ENCODE measurements at places on chromosomes 7 and 10.

GRCh38 chr10:5364890-5365338 is at the start of gene UCN3:
UCN3 (plus strand) TSS chr10:5364966; CDS start chr10:5373721, 8,755 bp downstream.
- DNase-seq = no peak

- no peak for DNase-seq
Observed at GRCh38 chr10:110919971-110920881, 822 bp downstream of the SHOC2 start.

DNA sequence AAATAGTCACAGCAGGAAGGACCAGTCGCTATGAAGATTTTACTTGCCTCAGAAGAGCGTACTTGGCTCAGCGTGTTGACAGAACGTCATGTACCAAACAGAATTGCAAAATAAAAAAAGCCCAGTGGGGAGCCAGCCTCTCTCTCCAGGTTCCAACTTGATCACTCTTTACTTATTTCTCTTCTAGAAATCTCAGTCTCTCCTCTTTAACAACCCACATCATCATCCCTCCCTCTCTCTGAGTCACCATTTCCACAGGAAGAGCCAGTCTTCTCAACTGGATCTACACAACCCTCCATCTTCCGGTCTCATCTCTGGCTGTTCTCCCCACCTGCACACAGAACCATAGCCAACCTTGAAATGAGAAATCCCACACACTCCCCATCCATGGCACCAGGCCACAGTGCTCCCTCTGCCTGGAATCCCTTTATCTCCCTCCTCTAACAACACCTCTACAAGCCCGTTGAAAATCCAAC is 718.3 kb downstream of the GRID1 start:
- DNase-seq = no peak

- no peak for DNase-seq
Observed at GRCh38 chr7:156445997-156446761, 194.4 kb upstream of the RNF32 start.

GRCh38 chr7:84091318-84091717 is 103.3 kb downstream of the SEMA3A start:
- DNase-seq = no peak

DNA sequence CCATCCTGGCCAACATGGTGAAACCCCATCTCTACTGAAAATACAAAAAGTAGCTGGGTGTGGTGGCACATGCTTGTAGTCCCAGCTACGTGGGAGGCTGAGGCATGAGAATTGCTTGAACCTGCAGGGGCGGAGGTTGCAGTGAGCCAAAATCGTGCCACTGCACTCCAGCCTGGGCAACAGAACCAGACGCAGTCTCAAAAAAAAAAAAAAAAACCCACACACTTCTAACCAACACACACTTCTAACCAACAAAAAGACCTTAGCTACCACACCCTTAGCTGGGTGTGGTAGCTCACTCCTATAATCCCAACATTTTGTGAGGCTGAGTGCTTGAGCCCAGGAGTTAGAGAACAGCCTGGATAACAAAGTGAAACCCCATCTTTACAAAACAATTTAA is 33.9 kb upstream of the SPOCK2 start:
- DNase-seq = no peak

- DNase-seq = no peak
Observed at GRCh38 chr10:34969171-34969570, 121.0 kb downstream of the CUL2 start.

- no peak for DNase-seq
Observed at GRCh38 chr7:112293416-112293815, 86.9 kb downstream of the ZNF277 start.
